EL (cell line): ENCODE measurements at places on chromosomes 11 and 22.
A peak's percentile ranks its signal among the peaks of the same experiment; 100 is the strongest.

GRCh38 chr22:20422271-20423007 is 15.2 kb downstream of the SCARF2 start:
- DNase-seq = no peak

- no peak for DNase-seq
Measured at GRCh38 chr11:46302866-46303265, 25.4 kb downstream of the CREB3L1 start.

DNA sequence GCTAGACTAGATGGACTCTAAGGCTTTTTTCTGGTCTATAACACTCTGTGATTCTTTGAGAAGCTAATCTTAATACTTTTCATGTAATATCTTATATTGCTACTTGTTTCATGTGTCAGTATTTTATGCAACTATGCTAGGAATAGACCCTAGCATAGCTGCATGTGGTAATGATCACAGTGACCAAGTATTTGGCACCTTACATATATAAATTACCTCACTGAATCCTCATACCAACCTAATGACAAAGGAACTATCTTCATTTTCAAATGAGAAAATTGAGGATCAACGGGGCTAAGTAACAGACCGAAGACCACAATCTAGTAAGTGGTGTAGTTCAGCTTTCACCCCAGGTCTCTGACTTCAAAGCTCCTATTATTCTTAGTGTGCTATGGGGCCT is 327.3 kb upstream of the PITPNB start:
- peak; percentile 79 for DNase-seq

- DNase-seq = no peak
Measured at GRCh38 chr11:117519590-117519989, 191.9 kb downstream of the CEP164 start.

GRCh38 chr11:102589047-102589459 is 36.1 kb downstream of the MMP20 start:
- DNase-seq = no peak
